MG63 (cell line): ENCODE measurements at places on chromosomes 13 and 19.

- DNase-seq, result no peak
These were observed 60.6 kb downstream of the NDFIP2 start for GRCh38 chr13:79541426-79542049.

DNA sequence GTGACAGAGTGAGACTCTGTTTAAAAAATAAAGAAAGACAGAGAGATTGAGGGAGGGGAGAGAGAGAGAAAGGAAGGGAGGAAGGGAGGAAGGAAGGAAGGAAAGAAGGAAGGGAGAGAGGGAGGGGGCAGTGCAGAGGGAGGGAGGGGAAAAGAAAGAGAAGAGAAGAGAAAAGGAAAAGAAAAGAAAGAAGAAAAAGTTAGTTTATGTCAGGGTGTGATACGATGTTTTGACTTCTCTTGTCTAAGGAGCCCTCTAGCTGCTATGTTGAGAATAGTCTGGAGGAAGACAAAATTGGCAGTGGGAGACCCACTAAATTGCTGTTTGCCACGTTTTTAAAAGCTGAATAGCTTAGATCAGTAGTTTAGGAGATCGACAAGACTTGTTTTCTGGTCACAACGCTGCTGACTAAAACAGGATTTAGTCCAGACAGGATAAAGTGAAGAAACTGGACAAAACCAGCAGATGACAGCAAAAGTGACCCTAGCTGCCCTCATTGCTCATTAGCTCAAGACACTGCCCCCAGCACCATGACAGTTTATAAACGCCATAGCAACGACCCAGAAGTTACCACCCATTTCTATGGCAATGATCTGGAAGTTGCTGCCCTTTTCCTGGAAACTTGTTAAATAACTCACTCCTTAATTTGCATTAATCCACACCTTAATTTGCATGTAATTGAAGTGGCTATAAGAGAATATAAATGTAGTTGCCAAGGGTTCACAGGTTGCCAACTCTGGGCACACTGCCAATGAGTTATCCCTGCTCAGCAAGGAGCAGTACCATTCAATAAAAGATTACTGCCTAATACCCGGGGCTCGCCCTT, 11.1 kb downstream of the TEX101 start:
- peak; percentile 78 for DNase-seq

DNA sequence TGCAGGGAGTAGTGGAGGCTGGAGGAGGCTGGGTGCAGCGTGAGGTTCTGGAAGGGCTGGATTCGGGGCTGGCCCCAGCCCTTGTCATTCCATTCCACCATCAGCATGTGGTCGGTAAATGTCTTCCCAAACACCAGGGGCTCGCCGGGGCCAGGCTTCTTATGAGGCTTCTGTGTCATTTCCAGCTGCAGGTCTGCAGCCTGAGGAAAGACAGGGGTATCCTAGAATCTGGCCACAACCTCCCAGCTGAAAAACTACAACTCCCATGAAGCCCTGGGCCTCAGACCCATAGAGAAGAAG, 4.4 kb downstream of the BCAT2 start:
- DNase-seq, result no peak

- DNase-seq, result peak; percentile 97
These were observed 10.2 kb downstream of the DPP9 start for GRCh38 chr19:4713384-4713951.

DNA sequence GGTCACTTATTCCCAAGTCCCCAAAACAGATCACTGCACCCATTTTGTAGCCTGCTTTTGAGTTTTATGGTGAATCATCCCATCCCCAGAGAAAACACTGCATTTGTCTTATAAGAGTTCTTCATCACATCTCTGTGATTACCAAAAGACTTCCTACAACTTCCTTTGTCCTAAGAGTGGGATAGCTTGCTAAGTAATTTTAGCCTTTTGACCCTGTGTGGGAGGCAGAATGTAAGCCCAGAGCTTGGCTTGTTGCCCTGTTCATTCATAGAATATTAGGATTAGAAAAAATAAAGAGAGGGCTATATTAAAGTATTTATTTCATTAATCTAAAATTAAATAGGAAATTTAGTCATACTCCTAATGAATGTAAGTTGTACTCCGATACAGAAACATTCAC, 213.3 kb downstream of the MZT1 start:
- no peak for DNase-seq

DNA sequence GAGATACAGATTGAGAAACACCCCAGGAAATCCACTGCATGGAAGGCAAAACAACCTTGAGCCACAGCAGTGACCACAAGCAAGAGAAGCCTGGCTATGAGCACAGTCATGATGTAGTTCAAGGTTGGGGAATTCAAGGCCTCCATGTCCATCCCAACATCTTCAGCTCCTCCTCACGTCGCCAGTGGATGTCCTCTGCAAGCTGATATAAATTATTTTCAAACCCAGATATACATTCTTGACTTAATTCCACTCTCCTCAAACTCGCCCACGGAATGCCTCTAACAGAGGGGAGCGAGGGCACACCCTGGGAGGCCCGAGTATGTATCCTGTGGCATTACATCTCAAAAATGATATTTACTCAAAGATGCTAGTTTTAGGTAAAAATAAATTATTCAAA, 105.5 kb downstream of the SHISA2 start:
- no peak for DNase-seq

- peak; percentile 91 for DNase-seq
These were observed 45.6 kb upstream of the MRI1 start for GRCh38 chr19:13718733-13719132.

DNA sequence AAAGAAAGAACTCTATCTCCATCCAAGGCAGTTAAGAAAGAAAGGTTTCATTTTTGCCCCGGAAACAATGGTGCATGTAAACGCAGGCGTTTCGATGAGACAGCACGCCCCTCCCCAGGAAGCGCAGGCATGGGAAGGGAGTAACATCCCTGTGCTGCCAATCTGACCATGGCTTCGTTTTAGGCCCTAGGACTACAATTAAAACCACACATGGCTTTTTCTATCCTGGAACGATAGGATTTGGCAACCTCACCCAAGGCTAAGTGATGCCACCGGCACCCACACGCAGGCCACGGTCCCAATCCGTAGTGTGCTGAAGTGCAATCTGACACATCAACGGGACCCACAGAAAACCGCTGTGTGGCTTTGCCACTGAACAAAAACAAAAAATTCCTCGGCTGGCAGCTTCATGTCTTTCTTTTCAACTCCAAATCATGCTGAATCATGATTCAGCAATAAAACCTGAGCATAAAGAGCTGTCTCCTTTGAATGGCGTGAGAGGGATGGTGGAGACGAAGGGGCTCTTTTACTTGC, 24.2 kb downstream of the RANBP3 start:
- DNase-seq, result peak; percentile 30

DNA sequence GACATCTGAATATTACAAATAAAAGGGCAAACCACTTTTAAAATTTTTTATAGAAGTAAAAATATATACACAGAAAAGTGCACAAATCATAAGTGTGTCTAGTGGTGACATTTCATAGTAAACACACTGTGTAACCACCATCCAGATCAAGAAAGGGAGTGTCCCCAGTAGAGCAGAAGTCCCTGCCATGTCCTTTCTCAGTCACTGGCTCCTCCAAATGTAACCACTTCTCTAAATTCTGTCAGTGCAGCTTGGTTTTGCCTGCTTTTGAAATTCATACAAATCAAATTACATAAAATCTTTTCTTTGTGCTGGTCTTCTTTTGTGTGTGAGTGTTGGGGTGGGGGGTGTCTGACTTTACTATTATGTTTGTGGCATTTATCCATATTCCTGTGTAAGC, 116.5 kb downstream of the RBM26 start:
- DNase-seq, result no peak

- DNase-seq, result no peak
These were observed 53.4 kb downstream of the KCNC3 start for GRCh38 chr19:50275577-50276368.

GRCh38 chr13:51858433-51859247, 3.1 kb upstream of the CCDC70 start:
- no peak for DNase-seq

DNA sequence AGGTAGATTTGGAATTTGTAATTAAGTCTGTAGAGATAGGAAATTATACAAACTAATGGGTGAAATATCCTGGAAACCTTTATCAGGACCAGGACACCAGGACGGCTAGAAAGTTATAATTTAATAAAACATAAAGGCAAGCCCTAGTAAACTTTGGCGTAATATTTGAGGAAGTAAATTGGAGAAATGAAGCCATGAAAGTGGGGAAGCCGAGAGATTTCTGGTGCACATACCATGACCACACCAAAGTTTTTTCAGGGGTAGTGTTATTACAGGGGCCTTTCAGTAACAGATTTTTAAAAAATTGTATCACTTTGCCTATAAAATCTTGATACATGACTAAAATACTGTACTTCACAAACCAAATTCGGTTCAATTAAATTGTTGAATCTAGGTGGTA, 54.7 kb upstream of the URAD start:
- no peak for DNase-seq

GRCh38 chr13:90956031-90956430, 391.5 kb upstream of the MIR17HG start:
- no peak for DNase-seq

DNA sequence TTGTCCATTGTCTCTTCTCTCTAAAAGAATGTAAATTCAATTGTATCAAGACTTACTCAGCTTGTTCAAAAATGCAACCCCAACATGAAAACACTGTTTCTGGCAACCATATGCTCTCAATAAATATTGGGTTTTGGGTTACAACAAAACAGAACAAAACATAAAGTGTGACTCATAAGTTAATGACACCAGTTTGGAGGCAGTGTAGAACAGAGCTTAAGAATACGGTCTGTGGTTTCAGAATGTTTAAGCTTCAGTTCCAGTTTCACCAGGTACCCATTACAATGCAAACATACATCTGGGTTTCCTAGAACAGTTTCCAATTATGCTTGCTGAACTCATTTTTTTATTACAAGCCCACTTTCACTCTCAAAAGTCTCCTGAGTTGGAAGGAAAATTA, 285.8 kb upstream of the PCDH9 start:
- DNase-seq, result no peak
